ENCODE measurements at places on chromosomes 11 and 22. TPM values are rescaled to one million over a fixed set of nuclear protein-coding genes. Genes with fewer than 3 reads are reported as not detected.

ATP6V1E1 gene
- total RNA-seq: 140 TPM

PATE4 gene
- total RNA-seq: not detected

DNA sequence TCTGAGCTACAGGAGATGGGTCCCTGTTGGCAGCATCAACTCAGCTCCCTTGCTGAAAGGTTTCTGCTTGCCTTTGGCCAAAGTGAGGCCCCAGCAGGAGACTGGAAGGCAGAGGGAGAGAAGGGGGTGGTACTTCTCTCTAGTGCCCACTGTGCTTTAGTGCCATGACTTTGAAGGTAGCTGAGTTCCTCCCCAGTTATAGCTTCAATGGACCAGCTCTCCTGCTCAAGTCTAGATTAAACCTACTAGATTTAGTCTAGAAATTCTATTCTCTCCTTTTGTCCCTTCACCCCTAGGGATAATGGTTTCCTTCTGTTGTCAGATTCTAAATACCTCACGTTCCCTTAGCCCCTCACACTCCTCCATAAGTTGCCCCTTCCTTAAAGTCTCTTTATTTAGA is 119.2 kb downstream of the TIMP3 start:
- DNase-seq: no peak
- H3K4me3 ChIP-seq: no peak overlapping the region
- H3K36me3 ChIP-seq: no peaks in the 10 kb centered on the region

DNA sequence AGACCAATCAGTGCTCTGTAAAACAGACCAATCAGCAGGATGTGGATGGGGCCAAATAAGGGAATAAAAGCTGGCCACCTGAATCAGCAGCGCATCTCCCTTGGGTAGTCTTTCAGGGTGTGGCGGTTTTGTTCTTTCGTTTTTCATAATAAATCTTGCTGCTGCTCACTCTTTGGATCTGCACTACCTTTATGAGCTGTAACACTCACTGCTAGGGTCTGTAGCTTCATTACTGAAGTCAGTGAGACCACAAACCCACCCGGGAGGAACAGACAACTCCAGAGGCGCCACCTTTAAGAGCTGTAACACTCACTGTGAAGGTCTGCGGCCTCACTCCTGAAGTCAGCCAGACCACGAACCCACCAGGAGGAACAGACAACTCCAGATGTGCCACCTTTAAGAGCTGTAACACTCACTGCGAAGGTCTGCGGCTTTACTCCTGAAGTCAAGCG is 175.5 kb upstream of the PDGFD start:
- H3K4me3 ChIP-seq: no peak overlapping the region
- DNase-seq: no peak
- no peaks in the 10 kb centered on the region for H3K27me3 ChIP-seq
- H3K4me1 ChIP-seq: no peaks in the 10 kb centered on the region
- H3K27ac ChIP-seq: no peak overlapping the region

GRCh38 chr11:70158757-70159389 is 44.2 kb upstream of the FADD start:
- H3K4me1 ChIP-seq: no peaks in the 10 kb centered on the region
- no peak overlapping the region for H3K4me3 ChIP-seq
- DNase-seq: no peak
- H3K36me3 ChIP-seq: no peaks in the 10 kb centered on the region

DNA sequence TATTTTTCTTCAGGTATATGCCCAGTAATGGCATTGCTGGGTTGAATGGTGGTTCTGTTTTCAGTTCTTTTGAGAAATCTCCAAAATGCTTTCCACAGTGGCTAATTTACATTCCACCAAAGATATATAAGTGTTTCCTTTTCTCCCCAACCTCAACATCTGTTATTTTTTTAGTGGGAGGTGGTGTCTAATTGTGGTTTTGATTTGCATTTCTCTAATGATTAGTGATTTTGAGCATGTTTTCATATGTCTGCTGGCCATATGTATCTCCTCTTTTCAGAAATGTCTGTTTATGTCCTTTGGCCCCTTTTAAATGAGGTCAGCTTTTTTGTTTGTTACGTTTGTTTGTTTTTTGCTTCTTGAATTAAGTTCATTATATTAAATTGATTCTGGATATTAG is 760.2 kb downstream of the KCNA4 start:
- no peaks in the 10 kb centered on the region for H3K27me3 ChIP-seq
- no peak overlapping the region for H3K27ac ChIP-seq
- no peaks in the 10 kb centered on the region for H3K4me1 ChIP-seq
- no peak overlapping the region for H3K4me3 ChIP-seq

GRCh38 chr11:123187665-123188507 is 7.2 kb downstream of the CLMP start:
- no peak overlapping the region for H3K27ac ChIP-seq
- H3K36me3 ChIP-seq: no peaks in the 10 kb centered on the region
- H3K27me3 ChIP-seq: peaks cover 77% of the 10 kb centered on the region
- no peak for DNase-seq
- H3K4me3 ChIP-seq: no peak overlapping the region

- H3K27me3 ChIP-seq: no peaks in the 10 kb centered on the region
- H3K4me3 ChIP-seq: no peak overlapping the region
- H3K4me1 ChIP-seq: no peaks in the 10 kb centered on the region
- no peaks in the 10 kb centered on the region for H3K36me3 ChIP-seq
Observed at GRCh38 chr11:115670538-115671205, 166.5 kb upstream of the CADM1 start.

Data from left lung (tissue), 14 donors.